ENCODE measurements at places on chromosomes 1 and 21.
A peak's percentile ranks its signal among the peaks of the same experiment; 100 is the strongest.

DNA sequence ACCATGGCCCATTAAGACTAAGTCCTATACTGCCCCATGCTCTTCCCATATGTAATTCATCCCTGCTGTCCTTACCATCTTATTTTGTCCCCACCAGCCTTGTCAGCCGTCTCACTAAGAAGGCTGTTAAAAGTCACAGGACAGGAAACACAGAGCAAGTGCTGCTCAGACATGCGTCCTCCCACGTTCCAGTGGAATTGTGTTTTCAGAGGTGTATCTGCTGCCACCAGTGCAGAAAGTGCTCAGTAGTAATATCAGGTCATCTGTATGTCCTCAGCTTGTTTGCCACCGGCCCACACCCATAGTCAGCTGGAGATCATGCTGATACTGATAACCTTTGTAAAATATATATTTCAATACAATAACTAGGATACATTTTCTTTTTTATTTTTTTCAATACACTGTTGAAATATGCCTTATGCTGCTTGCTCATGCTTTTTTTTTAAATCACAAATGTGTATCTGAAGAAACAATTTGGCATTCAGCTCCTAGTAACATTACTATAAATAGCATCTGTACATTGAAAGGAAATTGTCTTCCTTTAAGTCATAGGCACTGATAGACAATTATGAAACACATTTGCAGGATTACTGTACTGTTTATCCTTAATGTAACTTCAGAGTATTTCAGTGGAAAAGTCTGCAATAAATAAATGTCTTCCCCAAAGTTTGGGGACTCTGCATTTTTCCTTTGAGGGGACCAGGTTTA is 156.9 kb downstream of the EDEM3 start:
- peak overlapping the region; percentile 56 for H3K27ac ChIP-seq
- H3K4me3 ChIP-seq, result no peak overlapping the region
- peaks cover 6% of the 10 kb centered on the region for H3K4me1 ChIP-seq
- peaks cover 10% of the 10 kb centered on the region for H3K36me3 ChIP-seq

DNA sequence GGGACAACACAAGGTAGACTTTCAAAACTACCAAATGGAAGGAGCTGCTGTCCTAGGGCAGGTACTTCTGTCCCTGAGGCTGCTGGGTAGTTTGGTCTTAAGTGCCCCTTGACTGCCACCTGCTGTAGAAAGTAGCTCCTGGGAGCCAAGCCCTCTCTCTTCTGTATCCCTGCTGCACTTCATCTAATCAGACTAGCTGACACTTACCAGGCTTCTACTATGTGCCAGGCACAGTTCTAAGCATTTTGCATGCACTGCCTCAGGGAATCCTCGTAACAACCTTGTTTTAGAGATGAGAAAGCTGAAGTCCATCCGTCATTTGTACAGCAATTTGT is 15.9 kb upstream of the SRSF4 start:
- no peaks in the 10 kb centered on the region for H3K27me3 ChIP-seq
- no peak overlapping the region for H3K27ac ChIP-seq
- H3K36me3 ChIP-seq, result no peaks in the 10 kb centered on the region
- DNase-seq, result no peak
- H3K4me3 ChIP-seq, result no peak overlapping the region
- H3K4me1 ChIP-seq, result peaks cover 10% of the 10 kb centered on the region

- H3K27me3 ChIP-seq, result no peaks in the 10 kb centered on the region
- no peak overlapping the region for H3K27ac ChIP-seq
- H3K4me1 ChIP-seq, result no peaks in the 10 kb centered on the region
- no peak for DNase-seq
- H3K36me3 ChIP-seq, result no peaks in the 10 kb centered on the region
- H3K4me3 ChIP-seq, result no peak overlapping the region
These were observed 391.9 kb downstream of the PTPRU start for GRCh38 chr1:29628190-29628589.

DNA sequence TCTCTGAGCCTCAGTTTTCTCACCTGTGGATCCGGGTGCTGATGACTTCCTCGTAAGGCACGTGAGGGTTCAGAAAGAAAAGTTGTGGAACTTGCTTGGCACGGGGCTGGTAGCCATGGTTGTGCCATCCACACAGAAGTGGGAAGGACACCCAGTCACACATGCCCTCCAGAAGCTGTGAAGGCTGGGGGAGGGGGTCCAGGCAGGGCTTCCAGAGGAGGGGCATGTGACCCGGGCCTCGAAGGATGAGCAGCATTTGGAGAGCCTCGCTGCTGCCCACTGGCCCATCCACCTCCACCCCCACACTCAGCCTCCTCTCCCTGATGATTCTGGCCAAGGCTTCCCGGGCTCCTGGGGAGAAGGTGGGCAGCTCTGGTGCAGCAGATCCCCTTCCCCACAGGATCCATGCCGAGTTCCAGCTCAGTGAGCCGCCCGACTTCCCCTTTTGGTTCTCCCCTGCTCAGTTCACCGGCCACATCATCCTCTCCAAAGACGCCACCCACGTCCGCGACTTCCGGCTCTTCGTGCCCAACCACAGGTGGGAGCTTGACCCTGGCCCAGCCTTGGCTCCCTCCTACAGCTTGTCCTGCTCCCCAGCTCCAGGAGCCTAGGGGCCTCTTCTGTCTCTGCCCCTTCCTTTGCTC is 9.4 kb downstream of the SELENON start:
- H3K27ac ChIP-seq, result no peak overlapping the region
- peaks cover 29% of the 10 kb centered on the region for H3K4me1 ChIP-seq
- H3K27me3 ChIP-seq, result no peaks in the 10 kb centered on the region
- no peak for DNase-seq

DNA sequence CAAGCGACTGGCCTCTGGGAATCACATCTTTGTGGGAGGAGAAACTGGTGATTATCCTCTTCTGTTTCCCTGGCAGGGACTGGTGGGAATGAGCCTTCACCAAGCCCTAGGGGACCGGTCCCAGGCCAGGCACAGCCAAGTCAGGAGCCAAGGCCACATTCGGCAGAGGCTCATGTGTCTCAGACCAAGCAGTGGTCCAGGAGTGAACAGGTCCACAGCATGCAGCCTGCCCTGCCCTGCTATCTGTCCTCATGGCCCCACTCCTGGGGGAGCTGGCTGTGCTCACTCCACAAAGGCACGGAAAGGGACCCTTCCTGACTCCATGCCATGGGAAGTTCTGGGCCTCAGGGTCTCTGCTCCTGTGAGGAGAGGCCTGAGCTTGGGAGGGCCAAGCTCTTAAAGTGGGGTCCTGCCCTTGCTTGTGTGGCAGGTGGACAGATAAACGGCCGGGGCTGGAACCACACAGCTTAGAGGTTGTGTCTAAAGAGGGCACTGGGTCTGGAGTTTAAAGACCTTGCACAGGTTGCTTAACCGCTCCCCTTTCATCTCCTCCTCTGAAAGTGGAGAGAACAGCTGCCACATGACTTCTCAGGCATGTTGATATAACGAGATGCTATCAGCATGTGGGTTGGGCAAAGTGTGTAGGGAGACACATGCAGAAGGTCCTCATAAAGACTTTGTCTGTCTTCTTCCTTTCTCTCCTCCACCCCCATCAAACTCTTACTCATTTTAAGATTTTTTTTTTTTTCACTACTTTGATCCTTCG is 57.5 kb downstream of the CASQ2 start:
- H3K4me3 ChIP-seq, result no peak overlapping the region
- no peaks in the 10 kb centered on the region for H3K27me3 ChIP-seq
- no peak overlapping the region for H3K27ac ChIP-seq
- no peaks in the 10 kb centered on the region for H3K36me3 ChIP-seq
- DNase-seq, result no peak

DNA sequence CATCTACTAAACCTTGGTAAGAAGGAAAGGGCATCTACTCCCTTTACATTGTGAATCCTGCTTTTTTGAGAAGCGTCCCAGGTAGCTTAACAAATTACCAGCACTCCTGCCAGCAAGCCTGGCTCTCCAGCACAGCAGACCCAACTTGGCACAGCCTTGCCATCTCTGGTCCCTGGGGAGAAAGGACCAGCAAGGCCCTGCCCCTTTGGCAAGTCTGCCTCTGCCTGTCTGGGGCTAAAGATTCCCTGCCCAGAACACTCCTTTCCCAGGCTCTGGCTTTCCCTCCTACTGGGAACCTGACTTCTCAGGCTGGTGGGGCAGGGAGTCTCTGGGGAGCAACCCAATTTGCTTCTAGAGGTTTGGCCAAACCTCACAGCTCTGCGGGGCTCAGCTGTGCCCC is 68.5 kb downstream of the ATP2B4 start:
- no peaks in the 10 kb centered on the region for H3K27me3 ChIP-seq
- H3K4me3 ChIP-seq, result no peak overlapping the region
- DNase-seq, result no peak
- H3K27ac ChIP-seq, result peak overlapping the region; percentile 15
- H3K36me3 ChIP-seq, result no peaks in the 10 kb centered on the region
- H3K4me1 ChIP-seq, result peaks cover 40% of the 10 kb centered on the region

Measured in gastrocnemius medialis (tissue), 4 donors.